ENCODE measurements at places on chromosomes 2 and 18.
A peak's percentile ranks its signal among the peaks of the same experiment; 100 is the strongest.

DNA sequence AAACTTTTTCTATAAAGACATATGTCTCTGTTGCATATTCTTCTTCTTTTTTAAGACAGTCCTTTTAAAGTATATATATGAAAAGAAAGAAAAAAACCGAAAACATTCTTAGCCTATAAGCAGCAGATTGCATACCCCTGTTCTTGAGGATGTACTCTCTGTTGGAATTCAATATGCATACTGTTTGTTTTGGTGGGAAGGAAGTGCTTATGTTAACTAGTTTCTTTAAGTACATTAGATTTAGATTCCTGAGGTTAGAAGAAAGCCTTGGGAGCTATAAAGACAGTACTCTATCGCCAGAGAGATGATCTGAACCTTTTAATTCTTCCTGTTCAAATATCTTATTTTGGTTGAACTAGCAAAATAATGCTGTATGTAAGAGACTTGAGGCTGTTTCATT is 46.8 kb upstream of the TBR1 start:
- no peak for DNase-seq

- peak; percentile 81 for DNase-seq
Observed at GRCh38 chr18:712401-713134, at the start of gene ENOSF1. TSS of gene ENOSF1 (minus strand) at chr18:712630. CDS start at chr18:712587, 43 bp downstream.

GRCh38 chr18:74497778-74498177 is 1.6 kb downstream of the CNDP2 start:
- DNase-seq, result no peak

GRCh38 chr2:9017411-9017810 is 13.9 kb upstream of the MBOAT2 start:
- DNase-seq, result no peak

GRCh38 chr18:693466-694187 is 18.8 kb downstream of the ENOSF1 start:
- DNase-seq, result no peak

GRCh38 chr2:145484448-145485097 is 964.7 kb upstream of the ZEB2 start:
- DNase-seq, result peak; percentile 74

GRCh38 chr2:73070643-73071359 is 711 bp downstream of the SFXN5 start:
- DNase-seq, result no peak

- DNase-seq, result no peak
Observed at GRCh38 chr2:168114619-168115018, 132.8 kb downstream of the STK39 start.
